ENCODE measurements at places on chromosomes 7 and 10.

DNA sequence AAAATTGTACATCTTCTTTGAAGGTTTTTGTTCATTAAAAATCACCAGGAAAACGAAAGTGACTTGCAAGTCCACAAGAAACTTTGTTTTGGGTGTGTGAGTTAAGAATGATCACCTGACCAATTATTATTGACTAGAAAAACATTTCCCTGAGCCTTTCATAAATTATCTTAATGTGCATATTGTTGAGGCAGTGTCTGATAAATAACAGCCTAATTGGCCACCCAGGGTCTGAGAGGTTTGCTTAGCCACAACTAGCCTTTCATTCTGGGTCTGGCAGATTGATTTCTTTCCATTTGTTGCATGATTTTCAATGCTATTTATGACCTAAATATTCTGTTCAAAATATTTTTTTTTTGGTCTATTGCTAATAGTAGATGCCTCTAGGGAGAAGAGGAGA, 152.8 kb downstream of the AUTS2 start:
- DNase-seq, result no peak

- DNase-seq, result no peak
These were observed 203.1 kb downstream of the TFEC start for GRCh38 chr7:115827305-115828045.

GRCh38 chr7:43758822-43759683, 573 bp downstream of the BLVRA start:
- no peak for DNase-seq

GRCh38 chr10:28853195-28853594, 175.9 kb downstream of the BAMBI start:
- no peak for DNase-seq

DNA sequence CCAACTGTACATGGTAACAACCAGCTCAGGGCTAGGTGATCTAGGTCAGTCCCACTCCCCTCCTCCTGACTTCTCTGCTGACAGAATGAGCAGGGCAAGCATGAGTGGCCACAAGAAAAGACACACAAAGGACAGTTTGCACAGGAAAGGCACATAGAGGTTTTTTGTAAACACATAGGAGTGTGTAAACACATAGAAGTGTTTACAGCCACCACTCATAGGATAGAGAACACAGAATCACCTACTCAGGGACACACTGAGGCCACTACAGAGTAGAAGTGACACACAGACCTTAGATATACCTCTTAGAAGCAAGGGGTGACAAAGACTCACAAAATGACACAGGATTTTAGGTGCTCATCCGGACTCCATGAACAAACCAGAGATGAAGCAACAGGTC, 19.0 kb downstream of the NUDCD3 start:
- DNase-seq, result no peak
